ENCODE measurements at places on chromosomes 6 and 20.

DNA sequence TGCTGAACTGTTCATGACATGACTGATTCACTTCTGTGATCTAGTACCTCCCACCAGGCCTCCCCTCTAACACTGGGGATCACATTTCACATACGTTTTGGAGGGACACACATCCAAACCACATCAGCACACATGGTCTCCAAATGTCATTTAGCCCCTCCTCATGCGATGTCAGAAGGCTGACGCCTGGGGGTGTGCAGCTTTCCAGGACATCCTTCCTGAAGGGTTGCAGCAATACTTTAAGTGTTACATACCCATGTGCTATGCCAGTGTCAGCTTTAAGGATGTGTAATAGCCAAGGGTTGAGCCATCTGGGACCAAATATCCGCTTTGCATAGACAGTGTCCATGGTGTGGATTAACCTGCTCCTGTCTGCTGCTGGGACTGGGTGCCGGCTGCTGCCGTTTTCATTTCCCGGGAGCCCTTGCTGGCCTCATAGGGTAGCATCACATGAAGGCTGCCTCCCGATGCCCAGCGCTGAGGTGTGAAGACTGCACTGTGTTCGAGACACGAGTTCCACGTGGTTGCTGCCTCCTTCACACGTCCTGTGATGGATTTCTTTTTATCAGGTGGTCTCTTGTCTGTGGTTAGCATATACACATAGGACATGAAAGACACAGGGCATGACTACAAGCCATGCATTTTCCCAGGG lies 219.0 kb downstream of the THBS2 start:
- DNase-seq: no peak

DNA sequence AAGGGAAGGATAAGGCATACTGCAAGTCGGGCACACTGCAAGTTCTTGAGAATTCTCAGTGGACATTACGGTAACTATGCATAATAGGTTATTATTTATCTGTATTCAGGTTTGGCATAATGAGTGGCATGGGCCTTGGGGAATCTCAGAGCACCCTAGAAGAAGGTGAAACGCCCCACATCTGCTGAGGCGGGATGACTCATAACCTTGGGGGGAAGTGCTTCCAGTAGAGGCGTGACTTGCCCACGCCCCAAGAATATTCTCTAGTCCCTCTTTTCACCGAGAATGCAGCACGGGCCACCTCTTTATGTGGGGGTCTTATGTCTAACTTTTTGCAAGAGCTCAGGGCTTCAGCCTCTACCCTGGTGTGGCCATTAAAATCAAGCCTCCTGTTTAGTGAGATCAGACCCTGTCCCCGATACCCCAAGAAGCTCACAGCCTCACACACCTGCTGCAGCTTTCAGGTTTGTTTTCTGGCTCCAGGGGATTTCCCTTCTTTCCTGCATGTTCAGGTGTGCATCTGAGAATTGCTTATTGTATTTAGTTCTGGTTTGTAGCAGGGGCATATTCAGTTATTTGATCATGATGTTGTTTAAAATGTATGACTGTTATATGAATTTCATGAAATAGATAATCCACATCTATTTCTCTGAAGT lies 19.1 kb downstream of the ZFP64 start:
- no peak for DNase-seq

DNA sequence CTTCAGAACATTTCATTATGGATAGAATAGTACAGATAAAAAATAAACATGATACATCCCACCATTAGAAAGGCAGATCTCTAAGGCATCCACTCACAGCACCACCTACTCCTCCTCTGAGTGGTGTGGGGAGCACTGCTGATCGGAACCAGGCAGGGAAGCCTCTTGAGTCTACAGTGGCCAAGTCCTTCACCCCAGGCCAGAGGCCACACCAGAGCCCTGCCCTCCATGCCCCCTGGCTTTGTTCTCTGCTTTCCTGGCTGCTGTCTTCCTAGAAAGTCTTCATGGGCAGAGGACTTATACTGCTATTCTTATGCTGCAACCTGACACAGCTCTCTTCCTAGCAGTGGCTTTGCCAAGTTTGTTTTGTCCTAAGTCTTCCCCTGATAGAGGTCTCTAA lies 201.8 kb upstream of the THBS2 start:
- DNase-seq: no peak

GRCh38 chr20:58112017-58112781 lies 116.3 kb downstream of the ANKRD60 start:
- DNase-seq: no peak

DNA sequence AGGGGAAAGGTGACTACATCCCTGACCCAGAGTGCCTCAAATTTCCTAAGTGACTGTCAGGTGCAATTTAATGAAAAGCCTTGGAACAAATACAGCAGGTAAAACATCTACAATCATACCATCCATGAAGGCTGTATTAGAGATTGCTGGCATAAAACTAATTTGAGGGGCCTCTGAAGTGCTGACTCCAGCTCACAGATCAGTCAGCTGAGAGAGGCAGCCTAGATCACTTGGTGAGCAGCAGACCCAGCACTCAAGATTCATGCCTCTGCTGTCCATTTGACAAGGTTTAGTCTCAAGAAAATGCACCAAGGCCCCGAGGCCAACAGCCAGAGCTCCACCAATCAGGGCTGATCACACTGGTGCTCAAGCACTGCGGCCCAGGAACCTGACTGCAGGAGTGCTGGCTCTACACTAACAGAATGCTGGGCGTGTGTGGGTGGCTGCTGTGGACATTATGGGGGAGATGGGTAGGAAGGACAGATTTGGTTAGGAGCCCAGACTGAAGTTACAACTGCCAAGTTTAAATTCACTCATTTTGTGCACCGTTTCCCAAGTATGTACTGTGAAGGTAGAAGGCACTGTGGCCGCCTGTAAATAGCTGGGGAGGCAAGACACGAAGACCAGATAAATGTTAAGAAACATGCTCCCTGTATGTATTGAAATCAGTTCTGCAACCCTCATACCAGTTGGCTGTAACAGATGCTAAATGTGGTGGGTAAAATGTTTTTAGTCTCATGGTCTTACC lies 28.2 kb downstream of the SNX5 start:
- no peak for DNase-seq

DNA sequence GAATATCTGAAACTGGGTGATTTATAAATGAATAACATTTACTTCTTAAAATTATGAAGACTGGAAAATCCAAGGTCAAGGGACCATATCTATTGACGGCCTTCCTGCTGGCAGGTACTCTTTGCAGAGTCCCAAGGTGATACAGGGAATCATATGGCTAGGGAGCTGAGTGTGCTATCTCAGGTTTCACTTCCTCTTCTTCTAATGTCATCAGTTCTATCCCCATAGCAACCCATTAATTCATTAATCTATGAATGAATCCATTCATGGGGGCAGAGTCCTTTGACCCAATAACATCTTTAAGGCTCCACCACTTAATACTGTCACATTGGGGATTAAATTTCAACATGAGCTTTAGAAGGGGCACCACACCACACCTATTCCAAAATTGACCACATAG lies 772.0 kb downstream of the HACE1 start:
- no peak for DNase-seq

- peak; percentile 98 for DNase-seq
Observed at GRCh38 chr20:44885392-44886265, at the start of gene YWHAB. TSS of gene YWHAB (plus strand) at chr20:44885705. CDS start at chr20:44901534, 15,829 bp downstream.

- DNase-seq: no peak
Observed at GRCh38 chr6:166638573-166638964, 11.5 kb upstream of the RPS6KA2 start.

GRCh38 chr6:159483259-159483658 lies 209.8 kb downstream of the SOD2 start:
- no peak for DNase-seq

- DNase-seq: no peak
Observed at GRCh38 chr20:8661229-8661952, 407.5 kb upstream of the PLCB4 start.

GRCh38 chr6:30741789-30742315 lies 635 bp downstream of the FLOT1 start:
- no peak for DNase-seq

All from activated T-helper 1 cell treated with anti-CD3 and anti-CD28 coated beads, Interleukin-2, amount 50 U/mL, for 16 hours (primary cell).